ENCODE measurements at places on chromosomes 13 and 19.

DNA sequence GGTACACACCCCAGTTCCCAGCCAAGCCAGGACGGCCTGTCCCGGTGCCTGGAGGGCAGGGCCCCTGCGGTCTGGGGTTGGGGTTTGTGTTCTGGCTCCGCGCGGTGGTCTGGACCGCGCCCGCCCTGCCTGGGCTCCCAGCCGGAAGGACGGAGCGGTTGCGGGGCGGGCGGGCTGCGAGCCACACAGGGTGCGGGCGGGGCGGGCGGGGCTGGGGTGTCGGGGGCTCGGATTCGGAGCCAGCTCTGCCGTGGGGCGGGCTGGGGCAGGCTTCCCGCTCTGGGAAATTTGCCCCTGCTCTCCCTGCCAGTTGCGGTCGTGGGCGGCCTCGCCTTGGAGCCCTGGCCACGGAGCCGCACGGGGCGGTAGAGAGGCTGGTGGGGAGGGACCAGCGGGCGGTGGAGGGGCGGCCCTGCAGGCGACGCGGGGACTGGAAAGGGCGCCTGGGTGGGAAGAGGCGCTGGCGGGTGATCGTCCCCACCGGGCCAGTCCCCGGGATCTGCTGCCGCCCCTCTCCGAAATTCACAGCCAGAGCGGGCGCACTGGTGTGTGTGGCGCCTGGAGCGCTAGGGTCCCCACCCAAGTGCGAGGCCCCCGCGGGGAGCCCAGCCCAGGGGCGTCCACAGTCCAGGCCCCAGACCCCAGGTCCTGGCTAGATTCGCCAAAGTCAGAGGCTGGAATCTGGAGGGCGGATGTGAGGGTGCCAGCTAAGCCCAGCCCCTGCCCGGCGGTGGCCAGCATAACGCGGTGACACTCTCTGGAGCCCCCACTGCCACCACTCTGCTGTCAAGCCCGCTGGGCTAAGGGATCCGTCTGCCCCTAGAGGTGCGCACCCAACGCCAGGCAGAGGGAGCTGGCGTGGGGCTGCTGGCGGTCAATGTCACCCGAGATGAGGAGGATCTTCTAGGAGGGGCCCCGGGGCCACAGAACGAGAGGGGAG is 11.0 kb upstream of the ZNF492 start:
- no peak for DNase-seq

DNA sequence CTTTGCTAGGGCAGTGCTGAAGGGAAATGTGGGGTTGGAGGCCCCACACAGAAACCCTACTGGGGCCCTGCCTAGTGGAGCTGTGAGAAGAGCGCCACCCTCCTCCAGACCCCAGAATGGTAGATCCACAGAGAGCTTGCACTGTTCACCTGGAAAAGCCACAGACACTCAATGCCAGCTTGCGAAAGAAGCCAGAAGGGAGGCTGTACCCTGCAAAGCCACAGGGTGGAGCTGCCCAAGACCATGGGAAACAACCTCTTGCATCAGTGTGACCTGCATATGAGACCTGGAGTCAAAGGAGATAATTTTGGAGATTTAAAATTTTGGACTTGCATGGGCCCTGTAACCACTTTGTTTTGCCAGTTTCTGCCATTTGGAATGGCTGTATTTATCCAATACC is 615.4 kb upstream of the MIR17HG start:
- no peak for DNase-seq

DNA sequence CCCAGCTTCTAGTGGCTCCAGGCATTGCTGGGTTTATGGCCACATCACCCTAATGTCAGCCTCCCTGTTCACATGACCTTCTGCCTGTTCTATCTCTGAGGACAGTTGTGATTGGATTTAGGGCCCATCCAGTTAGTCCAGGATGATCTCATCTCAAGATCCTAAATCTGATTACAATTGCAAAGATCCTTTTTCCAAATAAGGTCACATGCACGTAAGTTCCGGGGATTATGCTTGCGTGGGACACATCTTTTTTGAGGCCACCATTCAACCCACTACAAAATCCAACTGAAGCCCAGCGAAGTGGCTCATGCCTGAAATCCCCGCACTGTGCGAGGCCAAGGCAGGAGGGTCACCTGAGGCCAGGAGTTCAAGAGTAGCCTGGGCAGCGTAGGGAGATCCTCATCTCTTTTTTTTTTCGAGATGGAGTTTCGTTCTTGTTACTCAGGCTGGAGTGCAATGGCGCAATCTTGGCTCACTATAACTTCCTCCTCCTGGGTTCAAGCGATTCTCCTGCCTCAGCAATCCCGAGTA is 12.3 kb downstream of the PLD3 start:
- no peak for DNase-seq

GRCh38 chr19:11894851-11895250 is 7.3 kb downstream of the ZNF69 start:
- no peak for DNase-seq

GRCh38 chr13:25095851-25096453 is at the start of gene PABPC3:
TSS of gene PABPC3 (plus strand) at chr13:25096136. CDS start at chr13:25096199, 63 bp downstream.
- no peak for DNase-seq

DNA sequence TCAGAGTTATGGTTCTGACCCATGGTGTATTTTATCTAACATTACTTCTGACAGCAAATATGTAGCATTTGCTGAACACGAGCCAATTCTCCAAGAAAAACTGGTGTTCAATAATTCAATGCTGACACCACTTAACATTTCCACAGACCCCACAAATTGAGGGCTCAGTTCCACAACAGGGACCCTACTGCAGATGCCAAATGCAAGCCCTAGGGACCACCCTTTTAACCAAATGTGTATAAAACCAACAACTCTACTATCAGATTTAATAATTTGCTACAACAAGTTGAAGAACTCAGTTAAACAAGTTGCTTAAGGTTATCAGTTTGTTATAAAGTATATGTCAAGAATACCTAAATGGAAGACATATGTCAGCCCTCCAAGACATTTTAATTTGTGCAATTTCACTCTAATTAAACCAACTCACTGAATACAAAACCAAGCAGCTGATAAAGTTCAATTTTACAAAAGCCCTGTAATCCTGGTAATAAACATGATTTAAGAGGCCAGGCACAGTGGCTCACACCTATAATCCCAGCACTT is 6.7 kb downstream of the ZNF44 start:
- DNase-seq: no peak

DNA sequence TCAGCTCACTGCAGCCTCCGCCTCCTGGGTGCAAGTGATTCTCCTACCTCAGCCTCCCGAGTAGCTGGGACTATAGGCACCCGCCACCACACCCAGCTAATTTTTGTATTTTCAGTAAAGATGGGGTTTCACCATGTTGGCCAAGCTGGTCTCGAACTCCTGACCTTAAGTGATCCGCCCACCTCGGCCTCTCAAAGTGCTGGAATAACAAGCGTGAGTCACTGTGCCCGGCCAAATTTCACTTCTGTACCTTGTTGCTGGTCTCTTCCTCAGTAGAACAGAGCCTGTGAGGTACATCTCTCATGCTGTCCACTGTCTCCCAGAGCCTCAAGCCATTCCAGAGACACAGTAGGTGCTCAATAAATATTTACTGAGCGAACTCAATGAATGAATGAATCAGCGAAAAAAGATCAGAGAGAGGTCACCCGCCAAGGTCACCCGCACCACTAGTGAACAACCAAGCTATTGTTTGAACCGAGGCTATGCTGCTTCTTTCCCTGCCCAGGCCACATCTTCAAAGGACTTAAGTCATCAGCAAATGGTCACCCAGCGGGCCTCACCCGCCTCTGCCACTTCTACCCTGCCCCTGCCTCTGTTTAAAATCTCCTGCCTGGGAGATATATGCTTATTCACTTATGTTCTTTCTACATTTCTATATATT is 9.3 kb downstream of the TMEM143 start:
- DNase-seq: no peak

GRCh38 chr19:55474269-55475265 is 1.9 kb upstream of the ZNF628 start:
- DNase-seq: no peak

- no peak for DNase-seq
Observed at GRCh38 chr13:77715233-77715891, 17.9 kb downstream of the SLAIN1 start.

GRCh38 chr19:10010247-10010691 is at the start of gene COL5A3:
TSS of gene COL5A3 (minus strand) at chr19:10010504. CDS start at chr19:10010385, 119 bp downstream.
- DNase-seq: no peak

DNA sequence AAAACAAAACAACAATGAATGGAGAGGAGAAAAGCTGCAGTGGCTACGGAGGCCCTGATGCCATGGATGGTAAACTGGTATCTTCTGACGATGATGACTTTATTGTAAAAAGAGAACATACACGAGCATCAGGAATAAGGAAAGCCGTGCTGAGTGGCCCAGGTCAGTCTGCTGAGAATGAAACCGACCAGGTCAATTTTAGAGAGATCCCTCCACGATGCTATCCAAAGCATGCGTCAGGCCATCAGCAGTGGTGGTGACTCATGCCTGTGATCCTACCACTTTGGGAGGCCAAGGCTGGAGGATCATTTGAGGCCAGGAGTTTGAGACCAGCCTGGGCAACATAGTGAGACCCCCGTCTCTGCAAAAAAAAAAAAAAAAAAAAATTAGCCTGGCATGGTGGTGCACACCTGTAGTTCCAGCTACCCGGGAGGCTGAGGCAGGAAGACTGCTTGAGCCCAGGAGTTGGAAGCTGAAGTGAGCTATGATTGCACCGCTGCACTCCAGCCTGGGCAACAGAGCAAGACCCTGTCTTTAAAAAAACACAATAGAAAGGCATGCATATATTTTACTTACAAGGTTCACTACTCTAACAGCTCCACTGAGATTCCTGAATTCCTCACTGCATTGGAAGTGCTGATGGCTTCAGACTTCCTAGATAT is 62.3 kb downstream of the GADD45B start:
- DNase-seq: no peak

- no peak for DNase-seq
Observed at GRCh38 chr13:41196620-41197019, 2.3 kb upstream of the KBTBD7 start.

DNA sequence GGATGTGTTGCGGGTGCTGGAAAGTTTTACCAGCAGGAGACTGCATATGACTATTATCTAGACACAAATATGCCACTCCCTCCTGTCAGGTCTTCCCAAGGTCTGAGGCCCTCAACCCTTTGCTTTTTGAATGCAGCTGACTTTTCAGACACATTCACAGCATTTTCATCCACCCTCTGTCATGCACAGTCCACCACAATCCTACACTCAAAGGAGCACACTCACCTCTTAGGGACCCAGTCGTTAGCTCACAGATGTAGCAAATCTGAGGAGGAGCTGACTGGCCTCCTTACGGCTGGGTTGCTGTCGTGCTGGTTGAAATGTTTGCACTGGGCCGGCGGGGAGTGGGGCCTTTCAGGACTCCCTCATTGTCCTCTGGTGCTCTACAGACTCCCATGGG is 479.4 kb downstream of the IRS2 start:
- no peak for DNase-seq

- no peak for DNase-seq
Observed at GRCh38 chr13:34857558-34858325, 84.3 kb upstream of the NBEA start.
